ENCODE measurements at places on chromosomes 5 and 9.
A peak's percentile ranks its signal among the peaks of the same experiment; 100 is the strongest.

DNA sequence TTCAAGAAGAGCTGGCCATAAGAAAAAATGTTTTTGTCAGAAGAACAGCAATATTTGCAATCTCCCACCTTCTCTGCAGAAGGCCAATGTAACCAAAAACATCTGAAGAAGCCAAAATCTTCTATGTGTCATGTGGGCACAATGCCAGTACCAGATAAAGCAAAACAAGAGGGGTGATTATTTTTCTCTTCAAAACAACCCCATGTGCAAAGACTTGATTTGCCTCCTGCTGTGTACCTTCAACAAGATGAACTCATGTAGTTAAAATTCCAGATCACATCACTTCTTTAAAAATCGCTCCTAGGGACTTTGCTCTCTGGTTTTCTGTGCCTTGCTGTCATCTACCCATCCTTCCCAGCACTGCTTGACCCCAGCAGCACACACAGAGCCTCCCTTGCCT is 134.0 kb upstream of the MAP3K1 start:
- no peak for DNase-seq

DNA sequence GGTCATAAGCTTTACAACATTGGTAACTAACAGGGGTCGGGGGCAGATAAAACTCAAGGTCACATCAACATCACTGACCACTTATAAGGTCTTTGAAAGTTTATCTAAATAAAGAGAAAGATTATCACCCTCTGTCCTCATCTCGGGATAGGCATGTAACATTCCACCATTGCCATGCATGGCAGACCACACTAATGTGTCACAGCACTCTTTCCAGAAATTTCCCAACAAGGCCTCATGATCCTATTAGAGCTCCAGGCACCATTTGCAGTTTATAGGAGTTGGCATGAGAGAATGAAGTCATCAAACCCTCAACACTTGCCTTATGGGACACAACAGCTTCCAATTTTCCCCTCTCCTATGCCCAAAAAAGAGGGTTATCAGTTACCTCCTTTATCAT is 31.9 kb upstream of the ZNF622 start:
- DNase-seq, result no peak

- DNase-seq, result no peak
Measured at GRCh38 chr5:133859073-133859472, 109.4 kb downstream of the C5orf15 start.

DNA sequence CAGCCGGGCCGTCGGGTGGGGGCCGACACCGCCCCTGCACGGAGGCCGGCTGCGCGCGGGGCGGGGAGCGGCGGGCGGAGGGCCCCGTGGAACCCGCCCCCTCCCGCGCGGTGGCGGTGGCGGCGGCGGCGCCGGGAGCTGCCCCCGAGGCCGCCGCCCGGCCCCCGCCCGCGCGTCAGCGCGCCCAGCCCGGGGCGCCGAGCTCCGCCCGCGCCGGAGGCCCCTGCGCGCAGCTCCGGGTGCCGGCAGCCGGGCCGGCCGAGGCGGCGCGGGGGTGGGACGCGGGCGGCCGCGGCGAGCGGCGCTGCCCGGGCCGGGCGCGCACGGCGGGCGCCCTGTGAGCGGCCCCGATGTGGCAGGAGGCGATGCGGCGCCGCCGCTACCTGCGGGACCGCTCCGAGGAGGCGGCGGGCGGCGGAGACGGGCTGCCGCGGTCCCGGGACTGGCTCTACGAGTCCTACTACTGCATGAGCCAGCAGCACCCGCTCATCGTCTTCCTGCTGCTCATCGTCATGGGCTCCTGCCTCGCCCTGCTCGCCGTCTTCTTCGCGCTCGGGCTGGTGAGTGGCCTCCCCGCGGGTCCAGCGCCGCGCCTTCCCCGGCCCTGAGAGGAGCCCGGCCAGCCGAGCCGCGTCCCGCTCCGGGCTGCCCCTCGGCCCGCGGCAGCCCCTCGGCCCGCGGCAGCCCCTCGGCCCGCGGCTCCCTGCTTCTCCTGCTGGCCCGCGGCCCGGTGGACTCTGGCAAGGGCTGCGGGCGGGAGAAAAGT is at the start of gene ADCY2:
TSS of gene ADCY2 (plus strand) at position 192 of the 766 bp plus-strand sequence. CDS start at position 351, 159 bp downstream.
- no peak for DNase-seq

DNA sequence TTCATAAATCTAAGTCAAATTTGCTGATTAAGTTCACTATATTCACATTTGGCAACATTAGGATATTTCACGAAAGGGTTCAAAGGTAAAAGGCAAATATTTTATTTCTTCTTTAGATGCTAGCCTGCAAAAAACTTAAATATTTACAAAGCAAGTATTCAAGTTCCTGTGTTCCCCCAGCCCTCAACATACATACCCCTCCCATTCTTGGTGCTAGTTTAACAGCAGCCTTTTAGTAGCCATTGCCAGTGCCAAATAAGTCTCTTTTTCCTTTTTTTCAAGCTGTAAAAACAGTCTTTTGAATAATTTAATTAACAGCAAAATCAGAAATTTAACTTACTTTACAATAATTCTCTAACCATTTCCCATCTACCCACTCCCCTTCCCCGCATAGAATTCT is 288.5 kb upstream of the TMEM161B start:
- no peak for DNase-seq

- DNase-seq, result no peak
Measured at GRCh38 chr9:72476100-72476499, 45.3 kb upstream of the TMC1 start.

GRCh38 chr9:38339087-38339486 is 53.4 kb upstream of the ALDH1B1 start:
- no peak for DNase-seq

DNA sequence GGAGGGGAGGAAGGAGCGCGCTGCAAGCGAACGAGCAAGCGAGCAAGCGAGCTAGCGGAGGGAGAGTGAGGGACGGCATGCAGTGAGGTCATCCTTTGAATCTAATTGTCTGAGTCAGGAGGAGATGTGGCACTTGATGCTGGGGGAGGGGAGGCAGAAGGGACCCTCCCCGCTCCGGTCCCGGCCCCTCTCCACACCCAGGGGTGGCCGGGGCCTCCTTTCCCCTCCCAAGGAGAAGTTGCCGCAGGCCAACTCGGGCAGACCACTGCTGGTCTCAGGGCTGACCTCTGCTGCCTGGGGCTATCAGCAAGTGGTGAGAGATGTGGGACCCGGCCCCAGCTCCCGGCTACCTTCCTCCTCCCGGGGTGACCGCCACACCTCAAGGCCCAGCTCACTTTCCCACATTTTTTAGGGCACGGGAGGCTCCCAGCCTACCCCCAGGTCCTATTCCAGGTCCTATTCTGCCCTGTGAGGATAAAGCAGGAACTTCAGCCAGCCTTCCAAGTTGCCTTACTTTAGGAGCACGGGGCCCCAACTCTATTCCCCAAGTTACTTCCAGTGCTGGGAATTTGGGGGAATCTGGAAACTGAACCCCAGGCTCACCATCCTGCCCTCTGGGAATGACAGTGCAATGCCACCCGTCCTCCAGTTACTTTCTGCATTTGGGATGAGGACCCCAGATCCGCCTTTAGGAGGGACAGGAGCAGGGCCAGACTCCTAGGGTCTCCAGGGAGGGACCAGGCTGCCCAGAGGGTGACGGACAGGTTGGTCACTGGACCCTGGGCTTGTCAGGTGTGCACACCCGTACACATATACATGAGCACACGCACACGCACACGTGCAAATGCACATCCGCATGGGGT is 11.1 kb downstream of the CNTFR start:
- no peak for DNase-seq

GRCh38 chr5:74801941-74802340 is 34.9 kb downstream of the NSA2 start:
- DNase-seq, result no peak

DNA sequence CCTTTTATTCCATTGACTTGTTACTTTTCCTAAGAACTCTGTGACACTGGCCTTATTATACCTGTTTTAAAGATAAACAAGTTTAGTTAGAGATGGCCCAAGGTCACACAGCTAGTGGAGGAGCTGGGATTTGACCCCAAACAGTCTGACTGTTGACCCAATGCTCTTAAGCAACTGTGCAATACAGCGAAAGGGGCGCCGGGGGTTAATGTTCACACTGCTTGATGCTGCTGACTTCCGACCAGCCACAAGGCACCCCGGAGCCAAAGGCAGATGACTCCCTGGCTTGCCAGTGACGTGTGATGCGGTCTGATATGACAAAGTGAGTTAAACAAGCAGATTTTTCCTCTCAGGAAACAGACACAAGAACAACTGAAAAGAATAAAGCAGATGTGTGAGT is 23.9 kb downstream of the PIK3R1 start:
- DNase-seq, result no peak

GRCh38 chr5:64190562-64191306 is 25.1 kb downstream of the RNF180 start:
- no peak for DNase-seq

GRCh38 chr9:122221183-122221811 is 7.5 kb downstream of the LHX6 start:
- no peak for DNase-seq

DNA sequence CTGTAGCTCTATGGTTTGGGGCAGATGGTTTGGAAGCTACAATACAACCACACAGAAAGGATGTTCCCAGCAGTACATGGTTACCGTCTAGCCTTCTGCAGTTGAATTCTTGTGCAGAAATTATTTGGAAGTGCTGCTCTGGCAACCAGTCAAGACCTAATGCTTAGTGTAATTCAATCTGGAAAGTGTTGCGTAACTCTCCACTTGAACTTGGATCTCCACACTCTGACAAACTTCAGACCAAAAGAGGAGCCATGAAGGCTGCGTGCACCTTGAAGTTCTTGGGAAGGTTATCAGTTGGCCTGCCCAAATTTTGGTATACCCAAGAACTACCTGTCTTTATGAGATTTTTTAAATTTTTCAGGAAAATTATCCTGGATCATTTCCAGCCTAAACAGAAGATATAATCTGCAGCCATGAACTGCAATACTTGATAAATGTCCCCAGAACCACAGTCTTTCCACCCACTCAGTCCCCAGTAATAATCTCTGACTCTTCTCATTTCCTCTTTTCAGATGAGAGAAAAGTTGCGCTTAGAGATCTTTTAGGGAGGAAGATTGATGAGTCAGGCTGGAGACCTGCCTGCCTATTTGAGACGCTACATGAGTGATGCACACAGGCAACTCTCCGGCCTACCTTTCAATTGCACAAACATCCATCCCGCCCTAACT is 159.9 kb downstream of the FANCC start:
- no peak for DNase-seq

GRCh38 chr5:95806687-95807086 is 15.8 kb downstream of the GLRX start:
- no peak for DNase-seq

GRCh38 chr9:35518981-35519679 is 29.2 kb downstream of the RUSC2 start:
- DNase-seq, result no peak

DNA sequence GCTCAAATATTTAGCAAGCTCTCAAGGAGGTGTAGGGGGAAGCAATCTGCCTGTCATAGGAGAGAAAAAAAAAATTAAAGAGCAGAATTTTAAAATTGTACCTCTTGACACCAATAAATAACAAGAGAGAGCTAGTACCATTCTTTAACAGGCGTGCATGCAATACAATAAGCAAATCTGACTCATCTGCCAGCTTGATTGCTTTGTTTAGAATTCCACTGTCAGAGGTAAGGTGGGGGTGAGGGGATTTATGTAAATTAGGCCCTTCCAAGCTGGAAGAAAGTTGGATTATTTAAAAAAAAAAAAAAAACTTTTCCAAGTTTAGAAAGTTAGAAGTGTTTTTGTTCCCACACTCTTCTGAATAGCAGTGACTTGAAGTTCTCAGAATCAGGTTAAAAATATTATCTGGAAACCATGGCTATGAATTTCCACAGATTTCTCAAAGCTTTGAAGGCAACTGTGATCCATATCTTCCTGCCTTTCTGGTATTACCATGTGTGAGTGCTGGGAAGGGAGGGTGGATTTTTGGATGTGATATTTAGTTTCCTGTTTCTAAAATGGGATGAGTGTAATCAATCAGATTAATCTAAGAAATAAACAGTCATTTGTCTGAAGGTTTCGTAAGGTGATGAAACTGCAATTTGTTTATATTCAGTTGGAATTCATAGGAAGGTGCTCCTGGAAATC is 477.5 kb downstream of the TLE4 start:
- no peak for DNase-seq

- DNase-seq, result no peak
Measured at GRCh38 chr5:41507501-41507900, 2.9 kb downstream of the PLCXD3 start.

DNA sequence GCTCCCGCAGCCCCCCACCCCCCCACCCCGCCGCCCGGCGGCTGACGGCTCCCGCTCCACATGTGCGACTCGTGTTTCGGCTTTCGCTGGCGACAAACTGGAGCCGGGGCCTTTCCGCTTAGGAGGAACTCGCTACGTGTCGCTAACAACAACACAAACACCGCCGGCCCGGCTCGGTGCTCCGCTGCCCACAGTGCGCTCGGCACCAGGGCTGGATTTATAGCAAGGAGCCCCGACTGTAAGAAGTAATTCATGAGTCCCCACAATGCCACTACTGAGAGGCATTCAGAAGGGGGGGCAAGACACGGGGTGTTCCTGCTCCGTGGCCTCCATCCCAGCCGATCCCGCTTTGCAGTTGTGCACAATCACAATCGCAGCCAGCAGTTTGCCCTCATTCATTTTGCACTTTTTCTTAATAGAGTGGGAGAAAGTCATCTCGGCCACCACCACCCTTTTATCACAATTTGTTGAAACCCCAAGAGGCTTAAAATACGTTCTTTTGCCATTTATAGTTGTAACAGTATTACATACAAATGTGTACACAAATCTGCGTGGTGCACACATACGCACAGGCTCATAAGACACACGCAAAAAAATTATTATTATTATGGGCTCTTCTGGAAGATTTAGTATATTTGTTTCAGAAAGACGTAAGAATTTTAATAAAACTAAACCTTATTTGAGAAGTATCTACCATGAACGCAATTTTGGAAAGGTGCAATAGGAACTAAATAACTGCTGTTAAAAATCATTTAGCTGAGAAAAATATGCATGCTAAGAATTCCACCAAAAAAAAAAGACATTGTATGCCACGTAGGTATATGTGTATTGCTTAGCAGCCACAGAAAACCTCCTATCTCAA is 48.1 kb downstream of the EBF1 start:
- no peak for DNase-seq

GRCh38 chr5:22348027-22348426 is 505.1 kb downstream of the CDH12 start:
- DNase-seq, result no peak

GRCh38 chr5:61866930-61867329 is 439.1 kb upstream of the KIF2A start:
- peak; percentile 8 for DNase-seq

DNA sequence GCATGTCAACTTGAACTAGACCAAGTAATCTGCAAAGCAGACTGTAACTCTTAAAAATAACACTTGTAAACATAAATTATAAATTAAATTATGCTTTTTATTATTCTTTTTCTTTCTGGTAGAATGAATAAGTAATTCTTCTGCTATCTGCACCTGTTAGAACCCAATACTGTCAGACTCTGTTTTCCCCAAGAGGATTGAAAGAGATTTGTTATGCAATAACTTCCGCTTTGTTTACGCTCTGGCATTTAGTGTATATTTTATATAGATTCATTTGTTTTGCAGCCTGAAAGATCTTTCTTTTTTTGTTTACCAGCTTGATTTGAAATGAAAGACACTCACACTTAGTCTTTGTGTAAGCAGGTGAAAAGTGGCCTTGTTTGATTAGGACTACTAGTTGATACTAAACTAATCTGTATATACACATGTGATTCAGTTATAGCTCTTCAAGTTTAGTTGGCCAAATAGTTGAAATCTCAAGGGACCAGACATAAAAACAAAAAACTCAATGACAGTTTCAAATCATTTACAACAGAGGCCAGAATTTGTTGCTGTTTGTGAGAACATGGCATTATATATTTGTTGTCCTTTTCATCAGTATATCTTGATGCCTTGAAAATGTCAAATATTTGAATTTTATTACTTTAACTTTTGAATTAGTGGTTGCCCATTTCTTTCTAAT is 155.8 kb downstream of the PBX3 start:
- DNase-seq, result no peak
